ENCODE measurements at places on chromosomes 6 and 20.

DNA sequence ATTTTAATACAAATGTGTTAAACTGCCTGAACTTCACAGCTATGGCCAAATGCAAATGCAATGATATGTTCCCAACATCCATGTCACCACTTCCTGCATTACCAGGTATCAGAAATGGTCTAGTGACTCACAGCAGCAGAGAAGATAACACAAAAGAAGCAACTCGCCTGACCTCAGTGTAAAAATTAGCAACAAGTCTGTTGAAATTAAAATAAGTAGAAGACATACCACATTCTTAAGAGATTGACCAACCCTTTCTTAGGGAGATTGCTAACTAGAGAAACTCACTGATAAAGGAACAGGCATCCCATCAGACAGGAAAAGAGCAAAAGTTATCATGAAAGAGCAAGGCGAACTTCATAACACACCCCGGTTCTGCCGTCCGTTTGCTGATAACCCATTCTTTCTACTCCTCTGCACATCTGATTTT is 45.1 kb downstream of the RNASET2 start:
- DNase-seq, result no peak

DNA sequence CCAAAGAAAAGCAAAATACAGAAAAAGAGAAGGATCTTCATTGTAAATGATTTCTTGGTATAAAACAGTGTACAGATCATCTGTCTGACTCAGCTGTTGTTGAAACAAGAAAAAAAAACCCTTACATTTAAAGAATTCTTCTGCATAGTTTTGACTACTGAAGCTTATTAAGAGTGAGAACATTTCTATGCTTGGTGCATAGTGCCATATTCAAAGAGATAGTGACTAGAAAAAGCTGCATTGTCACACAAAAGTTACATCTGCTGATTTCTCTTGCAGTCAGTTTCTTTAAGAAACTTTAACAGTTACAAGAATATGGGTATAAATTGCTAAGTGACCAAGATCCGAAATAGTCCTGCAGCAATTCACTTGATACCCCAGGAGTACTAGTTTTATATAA is at the start of gene DEFB112:
DEFB112 (minus strand) TSS at position 101 of the 400 bp plus-strand sequence; CDS start at position 41, 60 bp downstream.
- DNase-seq, result no peak

DNA sequence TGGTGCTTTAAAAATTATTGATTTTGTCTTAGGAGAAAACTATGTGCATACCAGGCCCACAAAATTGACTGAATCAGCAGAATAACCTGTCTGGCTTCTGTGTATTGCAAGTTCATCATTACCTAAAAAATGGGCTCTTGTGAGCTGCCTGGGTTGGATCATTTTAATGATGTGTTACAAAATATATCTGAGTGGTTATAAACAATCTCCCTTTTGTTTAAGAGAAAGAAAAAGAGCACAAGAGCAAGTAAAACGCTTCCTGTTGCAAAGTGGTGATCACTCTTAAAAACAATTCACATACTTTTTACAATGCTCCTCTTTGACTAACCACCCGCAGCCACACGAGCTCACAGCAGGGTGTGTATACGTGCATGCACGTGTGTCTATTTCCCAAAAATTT is 335.1 kb downstream of the HDGFL1 start:
- DNase-seq, result no peak

GRCh38 chr20:19964289-19965265 is 52.6 kb upstream of the NAA20 start:
- DNase-seq, result no peak

- DNase-seq, result no peak
Observed at GRCh38 chr6:105069821-105070445, 109.9 kb downstream of the POPDC3 start.

DNA sequence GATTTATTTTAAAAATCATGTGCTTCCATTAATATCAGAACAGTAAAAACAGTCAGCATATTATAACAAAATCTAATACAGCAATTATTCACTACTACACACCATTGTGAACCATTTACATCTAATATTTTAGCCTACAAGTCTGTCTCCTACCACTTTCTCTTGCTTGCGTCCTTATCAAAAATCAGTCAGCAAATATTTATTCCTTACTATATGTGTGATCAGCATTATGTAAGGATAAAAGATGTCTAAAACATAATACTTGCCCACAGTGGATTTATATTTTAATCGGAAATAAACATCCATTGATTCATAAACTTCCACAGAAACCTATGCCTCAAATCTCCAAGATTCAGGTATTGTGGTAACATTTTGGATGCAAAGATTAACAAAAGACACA is 99.8 kb downstream of the NRSN1 start:
- DNase-seq, result no peak

- no peak for DNase-seq
Observed at GRCh38 chr6:131638013-131638412, 911 bp downstream of the ENPP3 start.

- no peak for DNase-seq
Observed at GRCh38 chr6:128672023-128672422, 151.6 kb upstream of the PTPRK start.

DNA sequence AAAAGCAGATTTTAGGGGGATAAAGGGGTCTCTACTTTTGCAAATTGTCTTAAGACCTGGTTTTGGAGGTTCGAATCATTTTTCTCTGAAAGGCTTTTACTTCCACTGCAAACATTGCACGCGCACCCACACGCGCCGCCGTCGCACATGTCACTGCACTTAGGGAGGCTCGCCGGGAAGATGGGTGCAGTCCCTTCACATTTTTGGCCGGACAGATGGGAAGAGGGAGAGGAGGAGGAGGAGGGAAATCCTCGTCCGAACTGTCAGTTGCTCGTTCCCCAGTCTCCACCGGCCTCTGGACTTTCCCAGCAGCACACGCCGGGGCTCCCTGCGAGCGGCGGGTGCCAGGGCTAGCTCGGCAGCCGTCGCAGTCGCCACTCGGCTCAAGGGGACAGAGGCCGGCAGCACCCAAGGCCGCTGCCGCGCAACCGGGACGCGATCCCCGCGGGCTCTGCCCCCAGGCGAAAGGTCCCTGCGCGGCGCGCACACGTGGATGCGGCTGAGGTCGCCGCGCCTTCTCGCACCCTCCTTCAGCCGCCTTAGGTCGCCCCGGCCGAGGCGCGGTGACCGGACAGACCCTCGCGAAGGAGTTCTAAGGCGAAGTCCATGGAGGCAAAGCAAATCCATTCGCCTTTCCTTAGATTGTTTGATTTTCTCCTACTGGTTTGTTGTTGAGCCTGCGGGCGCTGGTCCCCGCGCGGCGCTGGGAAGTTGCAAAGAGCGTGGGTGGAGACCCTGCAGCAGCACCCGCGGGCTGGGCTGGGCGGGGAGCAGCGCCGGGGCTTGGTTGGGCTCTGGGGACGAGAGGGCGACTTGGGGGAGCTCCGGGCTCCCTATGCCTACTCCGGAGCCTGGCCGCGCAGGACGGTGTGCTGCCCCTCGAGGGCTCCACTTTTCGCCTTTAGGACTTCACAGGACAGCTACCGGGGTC is 1.2 kb downstream of the MYB start:
- DNase-seq, result no peak

DNA sequence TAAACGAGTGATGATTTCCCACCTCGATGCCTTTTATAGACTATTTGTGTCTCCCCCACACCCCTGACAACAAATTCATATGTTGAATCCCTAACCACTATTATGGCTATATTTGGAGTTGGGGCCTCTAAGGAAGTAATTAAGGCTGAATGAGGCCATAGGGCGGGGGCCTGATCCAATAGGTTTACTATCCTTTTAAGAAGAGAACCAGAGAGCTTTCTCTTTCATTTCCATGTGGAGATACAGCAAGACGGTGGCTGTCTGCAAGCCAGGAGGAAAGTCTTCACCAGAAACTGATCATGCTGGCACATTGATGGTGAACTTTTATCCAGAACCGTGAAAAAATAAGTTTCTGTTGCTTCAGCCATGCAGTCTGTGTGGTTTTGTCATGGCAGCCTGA is 38.9 kb upstream of the CLIC5 start:
- no peak for DNase-seq

GRCh38 chr6:42260396-42260888 is 42.8 kb upstream of the MRPS10 start:
- DNase-seq, result no peak

- DNase-seq, result no peak
Observed at GRCh38 chr6:145814035-145814500, 527 bp downstream of the FBXO30 start.
